ENCODE measurements at places on chromosomes 3 and 15. TPM values are rescaled to one million over a fixed set of nuclear protein-coding genes. Genes with fewer than 3 reads are reported as not detected.

DNA sequence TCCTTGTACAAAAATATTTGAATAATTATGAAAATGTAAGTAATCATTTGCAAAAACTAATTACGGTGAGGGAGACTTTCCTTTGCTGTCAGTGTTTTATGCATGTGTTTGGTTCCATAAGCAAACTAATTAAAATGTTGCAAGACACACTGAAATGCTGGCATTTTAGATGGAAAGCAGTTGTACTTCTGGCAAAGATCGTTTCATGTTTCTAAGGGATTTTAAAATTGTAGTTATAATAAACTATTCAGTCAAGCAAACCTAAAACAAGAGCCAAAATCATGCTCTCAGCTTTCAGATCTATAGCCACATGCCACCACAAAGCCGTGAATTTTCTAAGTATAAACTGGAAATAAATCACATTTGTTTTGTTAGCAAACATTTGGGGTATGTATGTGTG is 240.1 kb upstream of the ZNF385D start:
- no peak for DNase-seq

GRCh38 chr3:51691021-51691420 is 15.8 kb upstream of the GRM2 start:
- no peak for DNase-seq

- no peak for DNase-seq
These were observed 31.8 kb upstream of the DCLK3 start for GRCh38 chr3:36796161-36796560.

DNA sequence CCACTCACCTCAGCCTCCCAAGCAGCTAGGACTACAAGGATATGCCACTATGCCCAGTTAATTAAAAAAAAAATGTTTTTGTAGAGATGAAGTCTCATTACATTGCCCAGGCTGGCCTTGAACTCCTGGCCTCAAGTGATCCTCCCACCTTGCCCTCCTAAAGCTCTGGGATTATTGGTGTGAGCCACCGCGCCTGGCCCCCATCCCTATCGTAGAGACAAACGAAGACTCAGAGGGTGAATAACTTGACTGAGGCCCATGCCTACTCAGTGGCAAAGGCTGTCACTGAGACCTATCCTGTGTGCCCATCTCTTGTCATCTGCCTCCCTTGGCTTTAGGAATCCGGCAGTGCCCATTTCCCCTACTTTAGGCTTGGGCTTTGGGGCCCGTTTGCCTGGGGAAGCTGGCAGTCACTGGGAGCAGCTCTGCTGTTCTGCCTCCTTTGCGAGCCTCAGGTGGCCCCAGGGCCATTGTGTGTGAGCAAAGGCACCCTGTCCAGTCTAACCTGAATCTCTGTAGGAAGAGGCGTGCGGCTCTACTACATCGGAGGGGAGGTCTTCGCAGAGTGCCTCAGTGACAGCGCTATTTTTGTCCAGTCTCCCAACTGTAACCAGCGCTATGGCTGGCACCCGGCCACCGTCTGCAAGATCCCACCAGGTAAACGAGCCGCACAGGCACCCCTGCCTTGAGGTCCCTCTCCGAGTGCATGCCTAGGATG is 70.1 kb downstream of the AAGAB start:
- no peak for DNase-seq

The FSTL1 gene
- total RNA-seq, result 209 TPM

The EXD1 gene
- not detected for total RNA-seq

The SAMMSON gene
- not detected for total RNA-seq
